ENCODE measurements at places on chromosomes 1 and 21.
A peak's percentile ranks its signal among the peaks of the same experiment; 100 is the strongest.

DNA sequence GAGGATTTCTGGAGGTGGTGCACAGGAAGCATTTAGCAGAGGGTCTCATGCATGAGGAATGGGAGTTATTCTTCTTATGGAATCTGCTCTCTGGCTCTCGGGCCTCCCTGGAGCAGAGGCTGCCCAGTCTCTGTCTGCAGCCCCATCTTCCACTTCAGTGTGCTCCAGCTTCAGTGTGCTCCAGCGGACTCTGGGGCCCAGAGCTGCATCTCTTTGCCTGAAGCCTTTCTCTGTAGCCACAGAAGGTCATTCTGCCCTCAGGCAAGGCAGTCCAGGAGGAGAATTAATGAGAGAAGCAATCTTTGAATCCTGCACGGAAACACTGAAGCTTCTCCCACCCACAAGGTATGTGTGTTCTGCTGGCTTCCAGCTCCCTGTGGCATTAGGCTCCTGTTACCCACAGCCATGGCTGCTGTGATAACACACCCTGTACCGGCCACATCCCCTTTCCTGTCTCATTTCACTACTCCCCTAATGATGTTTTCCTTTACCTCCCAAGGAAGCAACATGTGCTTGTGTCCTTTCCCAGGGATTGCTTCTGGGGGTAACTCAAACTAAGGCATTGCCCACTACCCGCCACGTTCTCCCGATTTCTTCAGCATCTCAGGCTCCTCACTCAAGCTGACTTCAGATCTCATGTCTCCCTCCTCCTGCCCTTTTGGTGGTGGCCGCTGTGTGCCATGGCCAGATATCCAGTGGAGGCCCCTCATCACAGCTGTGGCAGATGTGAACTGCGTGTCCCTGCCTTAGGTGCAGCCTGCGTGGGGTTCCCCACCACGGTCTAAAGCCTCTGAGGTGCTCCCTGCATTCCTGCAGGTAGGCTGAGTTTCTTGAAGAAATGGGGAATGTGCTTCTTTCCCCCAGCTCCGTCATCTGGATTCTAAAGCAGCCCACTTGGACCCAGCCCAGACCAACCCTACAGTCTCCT lies 181.2 kb upstream of the GALNT2 start:
- no peak for DNase-seq

GRCh38 chr1:156259805-156260204 lies 11.9 kb upstream of the PAQR6 start:
- DNase-seq, result peak; percentile 19

DNA sequence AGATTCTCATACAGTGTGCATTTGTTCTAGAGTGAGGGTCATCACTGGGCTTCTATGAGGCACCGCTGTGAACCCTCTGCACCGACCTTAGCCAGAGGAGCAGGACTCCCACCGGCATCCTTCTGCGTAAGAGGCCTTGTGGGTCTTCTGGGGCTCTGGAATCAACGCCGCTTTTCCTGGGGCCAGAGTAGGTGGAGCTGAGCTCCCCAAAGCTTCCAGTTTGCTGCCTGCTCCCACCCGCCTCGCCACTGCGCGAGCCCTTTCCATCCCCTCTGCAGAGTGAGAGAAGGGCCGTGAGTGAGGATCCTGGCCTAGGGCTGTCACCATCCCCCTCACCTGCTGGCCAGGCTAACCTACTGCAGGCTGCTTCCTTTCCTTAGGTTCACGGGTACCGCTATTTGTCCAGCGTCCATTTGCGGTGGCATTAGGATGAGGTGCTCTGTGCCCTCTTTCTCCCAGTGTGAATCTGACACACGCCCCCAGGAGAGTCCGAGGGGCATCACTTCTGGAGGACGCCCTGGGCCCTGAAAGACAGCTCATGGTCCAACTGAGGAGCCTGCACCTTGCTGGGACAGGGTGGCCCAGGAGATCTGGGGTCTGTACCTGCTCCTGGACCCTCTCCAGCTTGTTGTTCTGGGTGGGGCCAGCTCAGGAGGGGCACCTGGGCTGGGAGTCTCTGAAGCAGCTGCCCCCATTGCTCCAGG lies 36.2 kb downstream of the UMODL1 start:
- DNase-seq, result peak; percentile 20

DNA sequence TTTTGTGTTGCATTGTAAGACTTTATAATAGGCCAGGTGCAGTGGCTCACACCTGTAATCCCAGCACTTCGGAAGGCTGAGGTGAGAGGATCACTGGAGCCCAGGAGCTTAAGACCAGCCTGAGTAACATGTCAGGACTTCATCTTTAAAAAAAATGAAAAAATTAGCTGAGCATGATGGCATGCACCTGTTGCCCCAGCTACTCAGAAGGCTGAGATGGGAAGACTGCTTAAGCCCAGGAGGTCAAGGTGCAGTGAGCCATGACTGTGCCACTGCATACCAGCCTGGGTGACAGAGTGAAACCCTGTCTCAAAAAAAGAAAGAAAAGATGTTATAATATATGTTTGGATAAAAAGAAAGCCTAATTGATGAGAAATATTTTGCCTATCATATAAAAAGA lies 34.9 kb downstream of the HMCN1 start:
- DNase-seq, result no peak

All from neural progenitor cell (in vitro differentiated cells).